ENCODE measurements at places on chromosomes 1 and 21. TPM values are rescaled to one million over a fixed set of nuclear protein-coding genes. Genes with fewer than 3 reads are reported as not detected.

Gene ZSCAN20
- 5.9 TPM for polyA plus RNA-seq

Gene PLA2G2A
- 0.18 TPM for polyA plus RNA-seq

Gene OSCP1
- 29.7 TPM for polyA plus RNA-seq

Gene RIMS3
- 1.9 TPM for polyA plus RNA-seq

Gene SPRR2F
- not detected for polyA plus RNA-seq

Gene PLPPR4
- 2.3 TPM for polyA plus RNA-seq

Gene LCE1B
- not detected for polyA plus RNA-seq

Gene FCMR
- 1.8 TPM for polyA plus RNA-seq

Gene LMX1A
- not detected for polyA plus RNA-seq

Gene LMO4
- polyA plus RNA-seq: 116 TPM

Gene TFF1
- not detected for polyA plus RNA-seq

Gene REN
- polyA plus RNA-seq: 15.3 TPM

Gene CD101
- 3.6 TPM for polyA plus RNA-seq

Gene MYBPH
- 0.18 TPM for polyA plus RNA-seq

Gene SPRR5
- not detected for polyA plus RNA-seq

Gene LAMB3
- polyA plus RNA-seq: 0.58 TPM

Gene LCE2C
- polyA plus RNA-seq: not detected

Gene WLS
- 153 TPM for polyA plus RNA-seq

Gene C4BPA
- polyA plus RNA-seq: 0.52 TPM

Gene C1orf185
- polyA plus RNA-seq: not detected

Gene PGBD5
- polyA plus RNA-seq: 5.8 TPM

Gene FCRL2
- 0.17 TPM for polyA plus RNA-seq

Gene KRTAP19-7
- polyA plus RNA-seq: not detected

Gene RAB7B
- 2.3 TPM for polyA plus RNA-seq

Gene CD46
- 367 TPM for polyA plus RNA-seq

Gene SLC16A1
- 61.9 TPM for polyA plus RNA-seq

Gene S100A10
- polyA plus RNA-seq: 190 TPM

Gene RNU1-4
- 1.9 TPM for polyA plus RNA-seq

Gene EEIG2
- 21.2 TPM for polyA plus RNA-seq

Gene PDZK1IP1
- 22.2 TPM for polyA plus RNA-seq
